ENCODE measurements at places on chromosomes 12 and 14. TPM values are rescaled to one million over a fixed set of nuclear protein-coding genes. Genes with fewer than 3 reads are reported as not detected.

DNA sequence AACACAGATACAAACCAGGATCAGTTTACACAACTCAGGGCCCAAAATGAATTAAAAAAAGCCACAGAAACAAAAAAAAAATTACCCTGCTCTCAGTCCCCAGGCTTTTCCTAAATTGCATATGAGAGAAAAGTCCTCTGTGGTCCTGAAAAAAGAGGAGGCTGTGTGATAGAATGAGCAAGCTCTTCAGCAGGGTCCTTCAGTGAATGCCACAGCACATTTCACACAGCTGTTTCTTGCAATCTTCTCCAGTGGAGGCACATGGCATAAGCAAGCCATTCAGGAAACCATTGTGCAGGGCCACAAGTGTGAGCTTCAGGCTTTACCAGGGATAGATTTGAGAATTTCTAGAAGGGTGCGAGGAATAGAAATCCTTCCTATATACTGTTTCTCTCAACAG, 168.5 kb downstream of the PPM1H start:
- DNase-seq: no peak

- no peak for DNase-seq
Measured at GRCh38 chr12:63787306-63787705, 7.6 kb downstream of the RXYLT1 start.

- no peak for DNase-seq
Measured at GRCh38 chr14:95597784-95598211, 62.9 kb downstream of the GLRX5 start.

DNA sequence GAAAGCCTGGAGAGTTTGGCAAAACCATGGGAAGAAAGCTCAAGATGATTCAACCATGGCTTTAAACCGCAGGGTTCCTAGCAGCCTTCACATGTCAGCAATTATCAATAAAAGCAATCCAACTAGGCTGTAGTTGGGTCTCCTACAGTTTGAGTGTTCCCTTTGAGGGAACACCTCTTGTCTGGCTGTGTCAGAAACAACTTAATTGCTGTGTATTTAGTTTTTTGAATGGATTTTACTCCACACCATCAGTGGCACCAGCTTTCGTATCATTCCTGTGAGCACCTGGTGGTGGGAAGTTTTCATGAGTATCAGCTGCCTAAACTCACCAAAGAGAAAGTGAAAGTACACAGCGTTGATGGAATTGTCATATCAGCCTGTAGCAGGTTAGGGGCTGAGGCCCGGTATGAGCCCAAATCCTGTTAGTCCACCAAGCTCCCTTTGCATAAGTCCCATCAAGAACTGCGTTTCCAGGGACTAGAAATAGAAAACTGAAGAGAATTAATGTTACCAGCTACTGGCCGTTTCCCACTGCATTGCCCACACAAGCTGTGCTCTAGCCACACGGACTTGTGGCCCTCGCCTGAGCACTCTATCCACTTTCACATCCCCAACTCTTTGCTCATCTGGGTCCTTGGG, 10.9 kb upstream of the IL26 start:
- no peak for DNase-seq

- no peak for DNase-seq
Measured at GRCh38 chr14:47189911-47190484, 485.4 kb downstream of the MDGA2 start.

- no peak for DNase-seq
Measured at GRCh38 chr12:9383585-9383984, 175.4 kb upstream of the PZP start.

GRCh38 chr14:54919330-54919729, 16.7 kb upstream of the GCH1 start:
- DNase-seq: no peak

GRCh38 chr12:2431810-2432209, 363.0 kb upstream of the FKBP4 start:
- DNase-seq: no peak

DNA sequence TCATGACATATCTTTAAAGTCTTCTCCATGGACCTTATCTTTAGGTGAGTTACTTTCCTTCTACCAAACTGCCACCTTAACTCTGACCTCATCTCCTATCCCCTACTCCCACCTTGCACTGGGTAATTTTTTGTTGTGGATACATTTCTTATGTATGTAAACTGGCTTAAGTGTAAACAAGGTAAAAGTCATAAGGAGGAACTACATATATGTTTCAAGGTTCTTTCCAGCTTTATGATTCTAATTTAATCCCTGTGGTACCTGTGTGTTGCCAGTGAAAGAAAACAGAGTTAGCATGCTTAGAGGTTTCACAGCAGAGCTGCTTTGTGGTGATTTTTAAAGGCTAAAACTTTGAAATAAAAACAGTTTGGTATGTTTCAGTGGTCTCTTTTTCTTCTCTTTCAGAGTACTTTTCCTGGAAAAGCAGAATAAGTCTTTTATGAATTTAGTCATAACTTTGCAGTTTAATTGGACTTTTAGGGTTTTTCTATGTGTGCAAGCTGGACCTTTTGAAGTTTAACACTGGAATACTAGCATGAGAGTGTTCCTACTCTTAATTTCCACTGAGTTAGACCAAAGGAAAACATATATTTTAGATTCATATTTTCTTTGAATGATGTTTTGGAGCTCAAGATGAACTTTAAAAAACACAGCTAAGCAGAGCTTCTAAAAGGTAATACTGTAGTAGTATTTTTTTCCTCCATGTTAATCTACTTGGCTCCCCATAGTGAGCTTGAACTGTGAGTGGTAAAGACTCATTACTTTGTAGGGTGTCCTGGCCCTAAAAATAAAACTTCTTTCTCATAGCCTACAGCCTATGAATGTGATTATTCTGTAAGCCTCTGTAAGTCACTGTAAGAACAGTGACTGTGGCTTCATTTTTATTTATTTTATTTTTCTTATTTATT, 105.4 kb downstream of the FUT8 start:
- DNase-seq: no peak

GRCh38 chr12:48863291-48863690, 2.4 kb downstream of the RND1 start:
- no peak for DNase-seq

- no peak for DNase-seq
Measured at GRCh38 chr12:75715682-75716081, 204.3 kb upstream of the KRR1 start.

- peak; percentile 0 for DNase-seq
Measured at GRCh38 chr14:96852823-96853422, 55.7 kb downstream of the VRK1 start.

DNA sequence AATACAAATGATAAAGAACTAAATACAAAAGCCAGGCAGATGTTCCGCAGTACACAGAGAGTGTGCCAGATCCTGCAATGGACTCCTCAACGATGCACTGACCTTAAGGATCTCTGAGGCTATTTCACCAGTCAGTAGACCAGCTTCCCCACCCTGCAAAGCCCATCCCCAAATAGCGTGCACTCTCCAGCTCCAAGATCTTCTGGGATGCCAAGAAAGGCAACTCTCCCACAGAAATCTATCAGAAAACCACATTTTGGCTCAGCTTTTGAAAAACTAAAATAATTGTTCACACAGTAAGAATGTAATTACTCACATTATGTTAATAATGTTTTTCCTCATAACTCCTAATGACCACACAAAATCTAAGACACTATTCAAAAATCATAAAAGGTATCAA, 90.4 kb downstream of the PPP2R5E start:
- DNase-seq: no peak

DNA sequence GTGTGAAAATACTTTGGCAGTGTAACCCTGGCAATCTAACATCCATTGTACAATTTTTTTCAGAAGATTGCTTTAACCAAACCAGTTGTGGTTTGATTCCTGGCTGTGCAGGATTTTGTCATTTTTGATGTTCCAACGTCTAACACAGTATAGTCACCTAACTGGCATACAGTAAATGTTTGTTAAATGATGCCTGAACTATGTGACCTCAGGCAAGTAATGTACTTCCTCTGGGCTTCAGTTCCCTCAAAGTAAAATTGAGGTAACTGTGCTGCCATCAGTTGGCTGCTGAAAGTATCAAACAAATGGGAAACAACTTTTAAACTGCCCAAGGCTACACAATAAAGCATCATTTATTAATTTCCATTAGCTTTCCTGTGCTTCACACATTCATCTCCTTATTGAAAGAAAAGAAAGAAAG, 4.3 kb downstream of the TM7SF3 start:
- no peak for DNase-seq

- DNase-seq: no peak
Measured at GRCh38 chr12:111102102-111102739, 181.8 kb upstream of the MYL2 start.

DNA sequence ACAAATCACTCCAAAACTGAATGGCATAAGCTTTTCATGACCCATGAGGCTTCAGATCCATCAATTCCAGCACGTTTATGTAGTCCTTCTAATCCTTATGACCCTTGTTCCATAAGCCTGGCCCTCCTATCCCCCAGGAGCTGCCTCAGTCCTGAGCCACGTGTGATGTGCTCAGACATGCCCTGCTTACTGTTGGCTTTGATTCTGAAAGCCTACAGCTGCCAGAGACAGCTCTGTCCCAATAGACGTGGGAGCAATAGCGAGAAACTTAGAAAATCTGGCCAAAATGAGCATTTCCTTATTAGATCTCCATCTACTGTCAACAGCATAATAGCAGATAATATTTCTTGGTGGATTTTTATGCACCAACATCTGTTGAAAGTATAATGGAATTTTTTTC, 33.2 kb downstream of the DUSP6 start:
- DNase-seq: no peak

GRCh38 chr14:82642425-82642824, 1108.8 kb upstream of the SEL1L start:
- DNase-seq: no peak

DNA sequence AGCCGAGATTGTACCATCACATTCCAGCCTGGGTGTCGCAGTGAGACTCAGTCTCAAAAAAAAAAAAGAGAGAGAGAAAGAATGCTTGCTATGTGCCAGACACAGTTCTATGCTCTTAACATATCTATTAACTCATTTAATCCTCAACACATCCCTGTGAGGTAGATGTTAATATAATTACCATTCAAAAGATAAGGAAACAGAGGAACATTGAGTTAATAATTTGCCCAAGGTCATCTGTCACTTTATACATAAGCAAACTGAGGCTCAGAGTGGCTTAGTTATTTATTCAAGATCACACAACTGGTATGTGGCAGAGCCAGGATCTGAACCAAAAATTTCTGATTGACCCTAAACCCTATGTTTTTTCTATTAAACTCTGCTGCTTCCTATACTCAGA, 116.1 kb upstream of the BCAT1 start:
- no peak for DNase-seq

The ITGB7 gene
- 3.3 TPM for total RNA-seq

The RASSF9 gene
- 0.46 TPM for total RNA-seq

The GPR135 gene
- 15.2 TPM for total RNA-seq

The CMA1 gene
- not detected for total RNA-seq
